ENCODE measurements at places on chromosomes 11 and 22. TPM values are rescaled to one million over a fixed set of nuclear protein-coding genes. Genes with fewer than 3 reads are reported as not detected.

GRCh38 chr11:56846631-56847576 is 98.4 kb upstream of the OR9G4 start:
- no peak for DNase-seq
- H3K27me3 ChIP-seq, result peaks cover 4% of the 10 kb centered on the region
- no peak overlapping the region for H3K27ac ChIP-seq
- no peaks in the 10 kb centered on the region for H3K36me3 ChIP-seq
- no peak overlapping the region for H3K4me3 ChIP-seq

- no peak overlapping the region for H3K27ac ChIP-seq
- peaks cover 15% of the 10 kb centered on the region for H3K27me3 ChIP-seq
- DNase-seq, result no peak
Measured at GRCh38 chr11:19675397-19675796, 37.2 kb upstream of the NAV2 start.

GRCh38 chr11:122108192-122108799 is 7.7 kb downstream of the BLID start:
- no peak for DNase-seq
- peaks cover 13% of the 10 kb centered on the region for H3K27me3 ChIP-seq
- no peaks in the 10 kb centered on the region for H3K36me3 ChIP-seq
- H3K4me3 ChIP-seq, result no peak overlapping the region

DNA sequence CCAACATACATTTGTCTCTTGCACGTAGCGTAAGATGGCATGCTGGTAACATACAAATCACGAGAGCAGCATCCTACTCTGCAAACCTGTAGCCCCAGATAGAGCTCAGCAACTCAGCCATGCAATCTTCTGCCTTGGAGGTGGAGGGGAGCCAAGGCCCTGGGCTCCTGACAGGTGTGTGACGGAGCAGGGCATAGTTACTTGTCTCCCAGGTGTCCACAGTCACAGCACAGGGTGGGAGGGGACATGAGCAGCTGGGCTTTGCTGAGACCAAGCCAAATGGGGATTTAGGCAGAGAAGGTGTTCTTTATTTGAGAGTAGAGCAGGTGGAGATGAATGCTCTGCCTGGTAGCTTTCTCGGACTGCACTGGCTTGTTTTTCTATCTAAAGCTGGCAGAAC is 111.7 kb downstream of the TEAD1 start:
- H3K4me3 ChIP-seq, result no peak overlapping the region
- no peak overlapping the region for H3K27ac ChIP-seq
- H3K4me1 ChIP-seq, result peaks cover 4% of the 10 kb centered on the region
- H3K36me3 ChIP-seq, result peaks cover 4% of the 10 kb centered on the region

The SIDT2 gene
- total RNA-seq, result 52.6 TPM

The ZNF74 gene
- 48.8 TPM for total RNA-seq
